ENCODE measurements at places on chromosomes 5 and 9. TPM values are rescaled to one million over a fixed set of nuclear protein-coding genes. Genes with fewer than 3 reads are reported as not detected.

The ZCCHC9 gene
- 42.6 TPM for total RNA-seq

DNA sequence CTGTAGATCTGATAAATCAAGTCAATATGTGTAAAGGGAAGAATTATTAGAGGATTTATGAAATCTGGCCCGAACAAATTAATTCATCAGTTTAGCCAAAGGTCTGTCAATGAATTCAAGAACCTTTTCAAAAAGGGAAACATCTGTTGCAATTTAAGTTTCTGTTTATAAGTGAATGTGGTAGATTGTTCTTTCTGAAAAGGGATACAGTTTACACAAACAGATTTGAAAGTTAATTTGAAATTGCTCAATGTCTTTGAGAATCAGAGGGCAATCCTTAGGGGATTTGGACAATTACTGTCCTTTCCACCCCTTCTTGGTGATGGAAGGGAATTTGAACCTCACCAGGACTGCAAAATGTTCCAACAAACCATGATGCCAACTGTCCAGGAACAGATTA, 29.7 kb upstream of the ERCC6L2 start:
- no peak overlapping the region for H3K4me3 ChIP-seq
- H3K27me3 ChIP-seq: no peaks in the 10 kb centered on the region
- DNase-seq: no peak
- no peaks in the 10 kb centered on the region for H3K4me1 ChIP-seq
- H3K36me3 ChIP-seq: peaks cover 13% of the 10 kb centered on the region
- no peak overlapping the region for H3K27ac ChIP-seq

DNA sequence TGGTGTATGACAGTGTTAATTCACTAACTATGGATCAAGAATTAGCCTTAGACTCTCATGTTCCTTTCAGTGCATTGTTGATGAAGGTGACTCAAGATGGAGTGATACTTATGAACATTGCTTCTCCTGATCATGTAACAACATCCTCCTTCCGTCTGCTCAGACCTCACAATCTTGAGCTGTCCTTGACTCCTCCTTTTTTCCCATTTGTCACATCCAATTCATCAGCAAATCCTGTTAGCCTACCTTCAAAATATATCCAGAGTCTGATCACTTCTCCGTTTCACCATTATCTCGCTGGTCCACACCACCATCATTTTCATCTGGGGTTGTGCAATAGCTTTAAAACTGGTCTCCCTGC, 9.2 kb upstream of the SEMA6A start:
- no peak for DNase-seq
- no peaks in the 10 kb centered on the region for H3K4me1 ChIP-seq
- H3K4me3 ChIP-seq: no peak overlapping the region
- H3K27me3 ChIP-seq: peaks cover 21% of the 10 kb centered on the region
- no peak overlapping the region for H3K27ac ChIP-seq

The CAMK4 gene
- 36.5 TPM for total RNA-seq

- H3K27ac ChIP-seq: no peak overlapping the region
- no peaks in the 10 kb centered on the region for H3K27me3 ChIP-seq
- H3K36me3 ChIP-seq: peaks cover under 1% of the 10 kb centered on the region
- H3K4me3 ChIP-seq: no peak overlapping the region
Observed at GRCh38 chr9:136087741-136088480, 7.2 kb downstream of the NACC2 start.
